ENCODE measurements at places on chromosomes 2 and 18.

DNA sequence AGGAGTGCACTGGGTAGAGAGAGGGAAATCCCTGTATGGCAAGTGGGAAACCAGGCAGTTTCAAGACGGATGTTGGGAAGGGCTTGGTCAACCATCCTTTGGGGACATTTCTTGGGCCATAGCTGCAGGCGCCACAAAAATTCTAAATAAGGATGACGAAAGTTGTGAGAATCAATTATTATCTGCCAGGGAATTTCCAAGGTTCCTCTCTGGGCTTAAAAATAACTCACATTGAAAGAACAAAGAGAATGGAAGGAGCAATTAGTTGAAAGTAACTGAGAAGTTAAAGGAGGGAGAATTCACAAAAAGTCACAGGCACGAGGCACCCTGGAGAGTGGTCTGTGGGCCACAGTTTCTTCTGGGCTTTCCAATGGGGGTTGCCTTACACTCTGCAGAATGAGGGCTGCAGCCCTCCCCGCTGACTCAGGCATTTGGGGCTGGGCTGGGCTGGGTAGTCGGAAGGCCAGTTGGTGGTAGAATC, 195.7 kb downstream of the SMAD7 start:
- DNase-seq = no peak

- no peak for DNase-seq
These were observed 309.9 kb downstream of the NDUFA10 start for GRCh38 chr2:239715202-239715601.

DNA sequence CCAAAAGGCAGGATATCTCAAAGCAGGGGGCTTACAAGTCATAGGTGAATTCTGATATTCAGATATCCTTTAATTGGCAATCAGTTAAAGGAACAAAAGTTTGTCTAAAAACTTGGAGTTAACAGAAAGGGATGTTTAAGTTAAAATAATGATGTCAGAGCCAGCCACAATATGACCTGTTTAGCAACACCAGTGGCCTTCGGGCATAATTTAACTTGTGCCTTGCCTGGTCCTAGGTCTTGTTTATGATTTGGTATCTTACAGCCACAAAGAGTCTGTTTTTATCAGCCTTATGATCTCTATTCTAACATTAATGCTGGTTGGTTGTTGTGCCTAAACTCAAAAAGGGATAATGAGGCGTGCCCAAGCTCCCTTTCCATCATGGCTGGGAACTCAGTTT, 252.9 kb downstream of the RNF152 start:
- DNase-seq = no peak

GRCh38 chr2:79717364-79718007, 204.6 kb downstream of the CTNNA2 start:
- no peak for DNase-seq

DNA sequence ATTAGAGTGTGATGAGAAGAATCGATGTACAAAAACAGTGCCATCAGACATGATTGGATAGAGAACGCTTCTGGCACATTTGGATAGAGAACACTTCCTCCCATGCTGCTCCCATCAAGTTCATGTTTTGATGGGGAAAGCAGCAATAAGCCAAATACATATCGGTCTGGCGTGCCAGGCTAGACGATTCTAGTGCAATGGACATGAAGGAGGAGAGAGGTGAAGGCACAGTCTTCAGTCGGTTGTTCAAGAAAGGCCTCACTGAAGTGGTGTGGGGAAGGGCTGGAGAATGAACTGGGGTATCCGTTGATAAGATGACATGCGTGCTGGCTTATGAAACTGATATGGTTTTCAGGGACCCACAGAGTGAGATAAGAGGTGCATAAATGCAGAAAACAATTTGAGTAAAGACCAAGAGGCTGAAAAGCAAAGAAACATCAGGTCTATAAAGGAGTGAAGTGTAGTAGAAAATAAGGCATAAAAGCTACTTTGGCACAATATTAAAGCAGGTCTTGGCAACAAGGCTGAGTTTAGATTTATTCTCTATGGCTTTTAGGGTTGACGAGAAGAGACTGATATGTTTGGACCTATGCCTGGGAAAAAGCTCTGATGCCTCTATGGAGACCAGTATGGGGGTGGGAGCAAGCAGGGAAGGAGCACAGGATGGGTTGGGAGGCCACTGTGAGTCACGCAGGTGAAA, 117.6 kb upstream of the PIEZO2 start:
- no peak for DNase-seq

- no peak for DNase-seq
These were observed 44.8 kb downstream of the CHMP3 start for GRCh38 chr2:86518481-86518880.

GRCh38 chr2:70959271-70959761, 19.1 kb upstream of the ANKRD53 start:
- no peak for DNase-seq

DNA sequence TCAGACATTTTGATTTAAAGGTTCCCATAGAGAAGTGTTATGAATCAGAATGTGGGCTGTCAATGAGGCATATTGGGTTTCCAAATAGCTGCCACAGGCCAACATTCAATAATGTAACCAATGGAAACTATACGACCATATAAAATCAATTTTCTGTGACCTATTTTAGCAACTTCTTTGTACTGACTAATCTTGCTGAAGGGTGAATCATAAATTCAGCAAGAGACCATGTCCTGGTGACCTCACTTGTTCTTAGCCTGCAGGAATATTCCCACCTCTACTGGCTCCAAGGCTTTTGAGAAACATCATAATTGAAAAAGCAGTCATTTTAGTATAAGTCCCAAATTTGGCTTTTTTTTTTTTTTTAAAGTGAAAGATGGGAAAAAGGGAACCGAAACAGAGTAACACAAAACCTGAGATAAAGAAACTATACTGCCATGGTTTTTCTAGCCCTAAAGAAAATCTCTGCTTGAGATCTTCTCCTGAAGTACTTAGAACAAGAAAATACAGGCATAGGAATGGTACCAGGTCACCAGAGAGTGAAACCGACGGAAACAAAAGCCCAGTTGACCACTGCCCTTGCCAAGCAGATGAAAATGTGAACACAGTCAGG, 32.1 kb downstream of the PLEKHM3 start:
- DNase-seq = no peak

DNA sequence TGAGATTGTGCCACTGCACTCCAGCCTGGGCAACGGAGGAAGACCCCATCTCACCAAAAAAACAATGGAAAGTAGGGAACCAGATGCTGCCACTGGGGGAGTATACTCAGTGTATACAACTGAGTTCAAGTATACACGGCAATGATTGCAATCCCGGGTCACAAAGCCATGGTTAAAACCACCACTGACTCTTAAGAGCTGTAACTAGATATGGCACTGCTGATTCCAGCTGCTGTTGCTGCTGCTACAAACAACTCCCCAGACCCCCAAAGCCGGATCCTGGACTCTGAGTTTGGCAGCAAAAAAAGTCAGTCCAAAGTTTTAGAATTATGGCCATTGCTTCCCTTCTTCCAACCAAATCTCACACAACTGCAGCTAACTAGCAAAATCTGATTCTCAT, 43.7 kb upstream of the COX7A2L start:
- DNase-seq = no peak

DNA sequence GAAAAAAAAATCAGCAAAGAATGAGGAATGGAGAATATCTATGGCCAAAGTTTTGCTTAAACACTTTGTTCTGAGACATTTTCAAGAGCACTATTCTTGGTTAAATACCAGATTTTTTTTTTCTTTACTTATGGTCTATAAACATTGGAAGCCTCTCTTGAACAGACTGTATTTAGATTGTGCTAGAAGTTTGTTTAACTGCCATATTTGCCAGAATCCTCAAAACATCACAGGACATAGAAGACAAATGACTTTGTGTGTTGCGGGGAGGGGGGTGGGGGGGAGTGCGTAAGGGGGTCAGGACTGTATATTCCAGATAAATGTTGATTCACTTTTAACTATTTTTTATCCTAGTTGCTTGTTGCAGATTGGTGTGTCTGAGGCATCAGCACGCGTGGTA, 262.0 kb downstream of the MEIS1 start:
- no peak for DNase-seq

- DNase-seq = no peak
These were observed 1.2 kb downstream of the ATG9A start for GRCh38 chr2:219228041-219228910.

- no peak for DNase-seq
These were observed 50.4 kb downstream of the PLEKHA3 start for GRCh38 chr2:178530625-178531142.

GRCh38 chr2:231187736-231188505, 10.5 kb upstream of the ARMC9 start:
- no peak for DNase-seq
